ENCODE measurements at places on chromosomes 1 and 21.
A peak's percentile ranks its signal among the peaks of the same experiment; 100 is the strongest.

- DNase-seq = no peak
Observed at GRCh38 chr21:44942566-44942965, 2.7 kb downstream of the SLX9 start.

GRCh38 chr1:26483980-26484379, 11.7 kb downstream of the HMGN2 start:
- DNase-seq = no peak

DNA sequence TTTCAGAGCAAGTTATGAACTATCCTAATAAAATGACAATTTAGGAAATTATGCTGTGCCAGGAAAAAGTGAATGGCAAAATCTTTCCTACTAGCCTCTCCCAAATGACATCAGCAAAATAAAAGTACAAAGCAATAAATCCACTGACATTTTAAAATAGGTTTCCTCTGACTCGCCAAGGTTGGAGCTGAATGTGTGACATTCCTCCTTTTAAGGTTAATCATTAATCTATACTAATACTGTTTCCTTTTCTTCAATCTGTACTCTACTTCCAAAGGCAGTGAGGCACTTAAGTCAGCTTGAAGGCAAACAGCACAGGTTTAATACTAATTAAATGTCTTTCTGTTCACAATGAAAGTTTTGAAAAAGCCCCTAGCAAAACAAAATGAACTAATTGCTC, 15.7 kb downstream of the RNF19B start:
- no peak for DNase-seq

DNA sequence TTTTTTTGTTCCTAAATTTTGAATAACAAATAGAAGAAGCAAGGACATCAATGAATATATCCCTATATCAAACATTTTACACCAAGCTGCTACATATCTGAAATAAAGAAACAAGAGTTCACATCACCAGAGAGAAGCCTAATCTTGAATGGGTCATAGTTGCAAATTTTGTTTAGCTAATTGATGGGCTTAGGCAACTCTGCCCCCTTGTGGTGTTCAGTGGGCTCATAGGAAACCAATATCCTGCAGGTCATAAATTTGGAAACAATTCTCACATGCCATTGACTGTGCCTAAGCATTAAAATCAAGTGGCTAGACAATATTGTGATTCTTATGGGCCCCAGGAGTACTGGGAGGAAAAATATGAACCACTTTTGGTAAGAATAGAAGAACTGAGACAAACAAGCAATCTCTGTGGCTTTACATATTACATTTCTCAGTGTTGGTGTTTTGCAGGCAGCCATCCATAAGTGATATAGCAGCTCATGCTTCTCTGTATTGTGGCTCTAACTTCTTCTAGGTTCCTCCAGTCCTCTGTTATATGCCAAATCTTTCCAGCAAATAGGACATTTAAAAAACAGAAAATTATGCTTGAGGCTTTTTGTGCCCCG, 1262.8 kb upstream of the PRMT6 start:
- peak; percentile 34 for DNase-seq

GRCh38 chr1:245501633-245502032, 346.8 kb downstream of the KIF26B start:
- DNase-seq = no peak

DNA sequence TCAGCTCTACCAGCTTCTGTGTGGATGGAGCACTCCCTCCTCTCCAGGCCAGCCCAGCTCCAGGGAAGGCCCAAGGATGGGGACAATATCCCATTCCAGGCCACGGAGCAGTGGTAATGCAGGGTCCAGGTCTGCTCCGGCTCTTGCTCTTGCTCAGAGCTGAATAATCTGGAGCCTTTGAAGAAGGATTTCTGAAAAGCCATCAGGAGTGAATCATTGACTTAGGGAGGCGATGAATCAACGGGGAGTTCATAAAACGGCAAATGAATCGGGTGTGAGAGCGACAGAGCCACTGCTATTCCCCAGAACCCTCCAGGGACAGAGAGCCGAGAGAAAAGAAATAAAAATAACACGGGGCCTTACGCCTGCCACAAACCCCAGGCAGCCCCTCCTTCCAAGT, 7.7 kb downstream of the POU3F1 start:
- no peak for DNase-seq

DNA sequence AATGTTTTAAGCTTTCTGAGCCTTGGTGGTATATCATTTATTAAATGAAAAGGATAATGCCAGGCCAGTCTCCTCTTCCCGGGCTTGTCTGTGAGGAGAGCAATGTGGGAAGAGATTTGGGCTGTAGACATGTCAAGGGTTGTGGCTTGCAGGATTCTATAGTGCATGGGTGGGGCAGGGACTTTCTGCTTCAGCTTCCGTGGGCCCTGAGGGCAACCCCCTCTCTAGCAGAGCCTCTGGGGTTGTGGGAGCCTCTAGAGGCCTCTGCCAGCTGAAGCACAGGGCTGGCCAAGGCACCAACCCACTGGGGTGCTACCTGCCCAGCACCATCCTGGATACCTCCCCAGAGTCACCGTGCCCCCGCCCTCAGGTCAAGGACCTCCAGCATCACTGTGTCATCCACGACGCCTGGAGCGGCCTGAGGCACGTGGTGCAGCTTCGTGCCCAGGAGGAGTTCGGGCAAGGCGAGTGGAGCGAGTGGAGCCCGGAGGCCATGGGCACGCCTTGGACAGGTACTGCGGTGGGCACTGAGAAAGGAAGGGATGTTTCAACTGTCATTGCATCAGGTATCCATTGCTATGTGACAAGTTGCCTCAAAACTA, 30.6 kb downstream of the IL6R start:
- no peak for DNase-seq

- no peak for DNase-seq
Observed at GRCh38 chr1:119462964-119463363, 44.0 kb upstream of the HSD3B1 start.

- no peak for DNase-seq
Observed at GRCh38 chr1:200405264-200405663, 4.6 kb downstream of the ZNF281 start.

DNA sequence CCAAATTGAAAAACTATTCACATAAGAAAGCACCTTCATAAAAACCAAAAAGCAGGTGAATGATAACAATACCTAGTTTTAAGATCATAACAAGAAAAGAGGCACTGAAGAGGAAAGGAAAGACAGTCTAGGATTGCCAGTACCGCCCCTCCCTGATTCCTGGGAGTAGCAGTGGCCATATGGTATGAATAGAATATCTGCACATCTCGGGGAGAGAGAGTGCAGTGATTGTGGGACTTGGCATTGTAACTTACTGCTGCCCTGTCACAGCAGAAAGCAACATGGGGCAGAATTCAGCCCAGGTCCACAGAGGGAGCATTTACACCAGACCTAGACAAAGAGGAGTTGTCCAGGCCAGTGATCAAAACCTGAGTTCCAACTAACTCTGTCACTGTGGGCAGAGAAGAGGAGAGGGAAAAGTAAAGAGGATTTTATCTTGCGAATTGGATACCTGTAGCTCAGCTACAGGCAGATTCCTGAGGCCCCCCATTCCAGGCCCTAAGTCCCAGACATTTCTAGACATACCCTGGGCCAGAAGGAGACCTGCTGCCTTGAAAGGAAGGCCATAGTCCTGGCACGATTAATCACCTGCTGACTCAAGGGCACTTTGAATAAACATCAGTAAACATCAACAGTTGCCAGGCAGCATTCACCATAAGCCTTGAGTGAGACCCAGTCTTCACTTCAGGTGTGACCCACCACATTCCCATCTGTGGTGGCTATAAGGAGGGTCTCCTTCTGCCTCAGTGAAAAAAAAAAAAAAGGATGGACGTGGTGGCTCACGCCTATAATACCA, 397.5 kb downstream of the TGFB2 start:
- DNase-seq = no peak

DNA sequence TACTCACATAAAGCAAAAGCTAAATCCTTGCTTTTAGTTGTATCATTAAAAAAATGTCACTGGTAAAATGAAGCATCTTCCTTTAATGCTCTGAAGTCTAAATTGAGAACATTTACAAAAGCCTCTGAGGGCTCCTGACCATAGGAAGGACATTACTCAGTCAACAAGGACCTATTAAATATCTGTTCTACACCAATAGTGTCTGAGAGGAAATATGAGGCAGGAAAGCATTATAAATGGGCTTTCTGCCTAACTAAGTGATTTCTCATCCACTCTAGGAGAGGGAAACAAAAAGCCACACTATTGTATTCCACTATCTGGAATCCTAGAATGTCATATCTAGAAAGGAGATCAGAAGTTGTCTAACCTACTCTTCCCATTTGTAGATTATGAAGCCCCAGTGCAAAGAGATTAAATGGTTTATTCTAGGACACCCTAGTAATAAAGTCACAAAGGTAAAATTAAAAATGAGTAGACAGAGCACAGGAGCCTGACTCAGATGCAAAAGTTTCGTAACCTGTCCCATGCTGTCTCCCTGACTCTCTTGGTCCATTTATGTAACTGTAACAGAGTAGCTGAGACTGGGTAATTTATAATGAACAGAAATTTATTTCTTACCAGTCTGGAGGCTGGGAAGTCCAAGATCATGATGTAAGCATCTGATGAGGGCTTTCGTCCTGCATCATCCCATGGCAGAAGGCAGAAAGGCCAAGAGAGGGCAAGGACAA, 17.6 kb downstream of the RGS1 start:
- no peak for DNase-seq

DNA sequence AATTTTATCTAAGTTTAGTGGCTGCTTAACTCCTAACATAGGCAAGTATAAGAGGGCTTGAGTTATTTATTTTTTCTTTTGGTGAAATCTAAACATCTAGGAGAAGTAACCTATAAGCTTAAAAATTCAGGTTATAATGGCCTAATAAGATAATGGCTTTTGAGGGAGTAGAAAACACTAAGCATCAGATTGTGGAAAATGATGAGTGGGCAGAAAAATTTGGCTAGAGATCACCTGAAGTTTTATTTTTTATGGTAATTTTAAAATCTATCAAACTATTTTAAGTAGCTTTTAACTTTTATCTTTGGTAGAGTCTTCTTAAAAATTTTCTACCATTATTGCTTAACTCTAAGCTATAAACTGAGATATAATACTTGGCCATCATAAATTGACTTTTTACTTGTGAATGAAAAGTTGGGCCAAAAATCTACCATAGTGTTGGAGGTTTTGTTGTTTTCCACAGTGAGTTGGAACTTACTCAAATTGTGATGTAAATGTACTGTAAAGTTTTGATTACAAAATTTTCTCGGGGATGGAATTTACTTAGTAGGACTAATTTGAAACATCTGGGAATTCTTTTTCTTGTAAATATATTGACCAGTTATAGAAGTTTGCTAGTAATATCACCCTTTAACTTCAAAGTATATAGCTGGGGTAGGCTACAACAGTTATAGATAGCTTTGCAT, 63.9 kb downstream of the USP25 start:
- DNase-seq = no peak

GRCh38 chr1:221494670-221495069, 247.2 kb downstream of the DUSP10 start:
- no peak for DNase-seq

DNA sequence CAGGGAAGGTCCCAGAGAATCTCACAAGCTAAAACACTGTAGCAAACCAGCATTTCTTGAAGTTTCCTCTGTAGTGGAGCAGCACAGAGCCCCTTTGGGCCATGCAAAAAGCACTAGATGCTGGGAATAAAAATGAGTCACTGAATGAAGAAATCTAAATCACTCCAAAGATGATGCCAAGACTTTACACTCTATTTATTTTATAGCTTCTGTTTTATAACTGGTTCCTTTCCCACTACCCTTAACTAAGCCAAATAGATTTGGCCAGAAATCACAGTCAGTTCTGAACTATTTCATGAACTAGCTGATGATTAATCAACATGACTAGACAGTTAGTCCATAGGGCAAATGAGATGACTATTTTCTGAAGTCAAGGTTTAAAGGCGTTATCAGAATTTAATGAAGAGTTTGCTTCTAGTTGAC, 89.5 kb downstream of the SCMH1 start:
- DNase-seq = no peak
